ENCODE measurements at places on chromosomes 3 and 15. TPM values are rescaled to one million over a fixed set of nuclear protein-coding genes. Genes with fewer than 3 reads are reported as not detected.

DNA sequence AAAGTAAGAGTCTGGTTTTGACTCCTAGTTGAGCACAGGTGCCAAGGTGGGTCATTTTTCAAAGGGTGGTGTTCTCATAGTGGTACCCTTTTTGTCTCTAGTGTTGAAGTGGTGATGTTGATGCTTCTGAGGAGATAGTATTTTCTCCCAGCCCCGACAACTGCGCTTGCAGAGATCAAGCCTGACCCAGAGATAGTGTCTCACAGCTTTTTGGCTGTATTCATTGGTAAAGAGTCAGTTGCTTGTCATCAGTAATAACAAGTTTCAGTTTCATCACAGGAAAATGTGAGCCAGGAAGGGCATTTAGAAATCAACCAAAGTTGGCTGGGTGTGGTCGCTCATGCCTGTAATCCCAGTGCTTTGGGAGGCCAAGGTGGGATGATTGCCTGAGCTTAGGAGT is 139.3 kb downstream of the NFKBIZ start:
- DNase-seq: no peak

GRCh38 chr15:89958107-89958805 is 42.9 kb upstream of the ZNF710 start:
- DNase-seq: no peak

DNA sequence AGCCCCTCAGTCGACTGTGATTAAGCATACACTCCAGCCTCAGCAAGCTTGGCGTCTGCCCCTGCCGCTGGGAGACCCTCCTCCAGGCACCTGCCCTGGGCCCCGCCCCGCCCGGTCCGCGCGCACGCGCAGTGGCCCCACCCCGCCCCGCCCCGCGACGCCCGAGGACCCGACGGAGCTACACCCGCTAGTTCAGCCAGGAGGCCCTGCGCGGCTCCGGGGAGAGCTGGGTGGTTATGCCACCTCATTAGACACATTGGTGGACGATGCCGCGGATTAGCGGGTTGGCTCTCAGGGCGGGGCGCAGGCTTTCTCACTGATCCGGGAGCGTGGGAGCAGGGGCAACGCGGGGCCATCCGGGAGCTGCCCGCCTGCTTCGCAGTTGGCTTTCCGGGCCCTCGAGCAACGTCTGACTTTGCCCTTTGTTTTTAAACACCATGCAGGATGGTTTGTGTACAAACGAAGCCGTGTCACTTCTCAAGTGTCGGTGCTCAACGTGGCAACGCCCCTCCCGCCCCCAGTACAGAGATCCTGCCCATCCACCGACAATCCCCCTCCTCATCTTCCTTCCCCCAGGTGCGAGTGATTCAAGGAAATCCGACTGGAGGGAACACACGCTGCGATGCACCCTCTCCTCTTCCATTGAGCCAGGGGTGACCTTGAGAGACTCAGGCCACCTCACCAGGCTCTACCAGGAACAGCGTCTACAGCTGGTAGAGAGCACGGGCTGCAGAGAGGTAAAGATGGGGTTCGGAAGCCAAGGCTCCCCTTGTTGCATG is 109.3 kb downstream of the SHQ1 start:
- no peak for DNase-seq

GRCh38 chr3:46913644-46914043 is 36.1 kb downstream of the PTH1R start:
- no peak for DNase-seq

DNA sequence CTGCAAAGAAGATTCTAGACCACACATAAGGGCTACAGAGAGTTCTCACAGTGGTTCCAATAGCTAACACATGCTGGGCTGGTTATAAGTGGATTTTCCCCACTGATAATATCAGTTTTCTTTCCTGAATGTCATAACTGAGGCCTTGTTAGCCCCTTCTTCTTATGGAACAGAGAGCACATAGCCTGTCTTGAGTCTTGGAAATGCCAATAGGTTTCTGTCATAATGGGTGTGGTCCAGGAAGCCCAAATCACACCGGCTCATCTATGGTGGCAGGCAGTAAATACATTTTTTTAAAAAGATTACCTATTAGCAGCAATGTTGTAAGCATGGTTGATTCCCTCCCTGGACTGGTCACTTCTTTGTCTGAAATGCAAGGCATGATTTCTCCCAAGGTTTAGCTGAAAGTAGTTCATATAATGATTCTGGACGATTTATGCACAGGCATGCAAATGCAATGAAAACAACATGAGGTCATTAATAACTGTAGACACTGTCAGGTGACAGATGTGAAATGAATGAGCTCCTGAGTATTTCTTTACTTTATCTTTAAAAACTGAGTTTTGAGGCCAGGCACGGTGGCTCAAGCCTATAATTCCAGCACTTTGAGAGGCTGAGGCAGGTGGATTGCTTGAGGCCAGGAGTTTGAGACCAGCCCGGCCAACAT is 67.2 kb upstream of the ATP2C1 start:
- no peak for DNase-seq

DNA sequence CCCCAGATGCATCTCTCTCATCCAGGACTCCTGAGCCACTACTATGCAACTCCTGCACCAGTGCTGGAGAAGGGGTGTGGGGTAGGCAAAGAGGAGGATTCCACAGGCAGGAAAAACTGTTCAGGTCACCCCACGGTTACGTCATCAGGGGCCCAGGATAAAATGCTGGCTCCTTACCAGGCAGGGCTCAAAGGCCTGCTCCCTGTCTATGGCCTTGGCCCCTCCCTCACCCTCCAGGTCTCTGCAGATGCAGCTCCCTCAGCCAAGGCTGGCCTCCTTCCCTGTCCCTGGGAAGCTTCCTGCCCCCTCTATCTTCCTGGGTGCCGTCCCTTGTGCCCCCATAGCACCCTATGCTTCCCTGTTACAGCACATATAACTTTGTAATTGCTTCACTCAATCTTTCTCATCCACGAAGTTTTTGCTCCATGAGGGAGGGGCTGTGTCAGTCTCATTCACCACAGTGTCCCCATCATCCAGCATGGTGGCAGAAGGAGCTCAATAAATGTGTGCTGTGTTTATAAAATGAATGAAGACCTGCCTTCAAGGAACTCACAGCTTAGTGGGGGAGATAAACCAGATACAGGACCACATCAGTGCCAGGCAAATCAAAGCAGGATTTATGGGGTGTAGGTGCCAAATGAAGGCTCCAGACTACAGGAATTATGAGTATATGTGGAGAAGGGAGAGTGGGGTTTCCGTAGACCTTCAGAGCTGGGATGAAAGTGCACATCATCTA is 18.6 kb downstream of the KBTBD13 start:
- DNase-seq: no peak

- DNase-seq: no peak
Observed at GRCh38 chr3:31753050-31753425, 220.3 kb downstream of the STT3B start.

- DNase-seq: no peak
Observed at GRCh38 chr15:86082619-86083380, 3.1 kb downstream of the AGBL1 start.

DNA sequence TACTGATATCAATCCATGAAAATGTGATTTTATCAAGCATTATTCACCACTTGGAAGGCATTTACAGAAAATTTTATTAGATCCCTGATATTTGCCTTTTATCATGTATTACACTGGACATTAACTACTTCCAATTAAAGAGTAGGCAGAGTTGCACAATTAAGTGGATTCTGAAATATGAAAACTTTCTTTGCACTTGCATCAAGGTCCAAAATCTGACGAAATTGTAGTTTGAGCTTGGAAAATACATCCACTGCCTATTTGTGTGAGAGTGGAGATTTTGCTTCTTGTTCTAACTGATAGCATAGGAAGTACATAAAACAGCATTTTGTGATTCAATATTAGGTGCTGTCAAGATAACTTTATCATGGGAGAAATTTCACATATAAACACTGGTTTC is 49.6 kb upstream of the SLC12A8 start:
- DNase-seq: no peak

DNA sequence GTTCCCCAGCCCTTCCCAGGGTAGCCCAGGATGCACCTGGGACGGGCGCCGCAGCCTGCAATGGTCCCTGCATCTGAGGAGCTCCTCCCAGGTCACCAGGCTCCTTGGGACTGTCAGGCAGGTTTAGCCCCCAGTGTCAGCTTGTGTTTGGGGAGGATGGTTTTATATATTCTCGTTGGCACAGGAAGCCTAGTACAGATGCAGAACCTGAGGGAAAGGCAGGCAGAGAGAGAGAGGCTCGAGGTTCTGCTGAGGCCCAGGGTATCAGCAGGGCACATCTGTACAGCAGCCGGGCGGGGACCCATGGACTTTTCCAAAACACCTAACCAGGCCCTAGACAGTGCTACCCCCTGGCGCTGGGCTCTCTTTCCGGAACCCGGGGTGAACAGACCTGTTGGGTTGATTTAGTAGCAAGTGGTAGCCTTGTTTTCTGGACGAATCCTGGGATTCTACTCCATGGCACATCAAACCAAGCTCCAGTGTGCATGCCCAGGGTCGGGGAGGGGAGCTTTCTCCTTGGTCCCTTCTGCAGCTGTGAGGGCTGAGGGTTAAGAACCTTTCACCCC is 8.6 kb downstream of the PAK6 start:
- no peak for DNase-seq

GRCh38 chr15:40787344-40787841 is 17.6 kb downstream of the C15orf62 start:
- no peak for DNase-seq

DNA sequence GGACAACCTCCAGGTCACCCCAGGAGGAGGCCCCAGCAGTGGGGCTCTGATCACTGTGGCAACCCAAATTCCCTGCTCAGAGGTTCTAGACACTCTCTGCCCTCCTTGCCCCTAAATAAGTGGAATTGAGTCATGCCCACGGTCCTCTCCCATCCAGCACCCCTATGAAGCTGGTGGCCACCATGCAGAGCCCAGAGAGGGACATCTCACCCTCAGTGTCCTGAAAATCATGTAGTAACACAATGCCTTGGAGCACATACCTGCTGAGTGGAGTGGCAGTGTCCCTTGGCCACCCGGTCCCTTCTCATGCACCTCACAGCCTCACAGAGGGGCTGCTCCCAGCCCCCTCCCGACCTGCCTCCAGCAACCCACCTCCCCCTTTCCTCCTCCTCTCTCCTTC is 114.3 kb upstream of the MEF2A start:
- DNase-seq: no peak

DNA sequence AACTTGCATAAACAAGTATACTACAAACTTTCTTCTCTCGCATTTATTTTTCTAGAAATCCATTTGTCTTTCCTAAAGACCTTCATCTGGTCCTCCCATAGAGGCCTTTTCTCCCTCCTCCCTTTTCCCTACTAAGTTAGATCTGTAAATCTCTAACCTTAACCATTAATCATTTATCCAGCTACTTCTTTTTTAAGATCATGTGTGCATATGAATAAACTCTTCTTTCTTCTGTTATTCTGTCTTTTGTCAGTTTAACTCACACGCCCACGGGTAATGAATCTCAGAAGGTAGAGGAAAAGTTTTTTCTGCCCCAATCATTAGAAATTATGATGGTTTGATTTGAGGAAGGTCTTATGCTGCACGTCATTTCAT is 48.7 kb upstream of the FHIT start:
- no peak for DNase-seq

- DNase-seq: no peak
Observed at GRCh38 chr15:61857169-61857829, 202.9 kb downstream of the VPS13C start.

DNA sequence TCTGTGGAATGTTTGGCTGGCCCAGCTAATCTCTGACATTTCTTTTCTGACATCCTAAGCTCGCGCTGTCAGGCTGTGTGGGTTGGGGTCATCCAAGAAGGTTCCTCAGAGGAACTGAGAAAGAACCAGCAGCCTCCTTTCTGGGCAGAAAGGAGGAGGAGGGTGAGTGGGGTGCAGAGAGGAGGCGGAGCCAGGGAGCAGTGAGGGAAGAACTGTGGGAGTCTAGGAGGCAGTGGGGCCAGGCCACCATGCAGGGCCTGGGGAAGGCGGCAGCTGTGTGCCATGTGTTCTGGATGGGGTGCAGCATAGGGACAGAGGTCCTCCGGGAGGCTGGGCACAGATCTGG is 5.3 kb downstream of the SEMA7A start:
- no peak for DNase-seq

DNA sequence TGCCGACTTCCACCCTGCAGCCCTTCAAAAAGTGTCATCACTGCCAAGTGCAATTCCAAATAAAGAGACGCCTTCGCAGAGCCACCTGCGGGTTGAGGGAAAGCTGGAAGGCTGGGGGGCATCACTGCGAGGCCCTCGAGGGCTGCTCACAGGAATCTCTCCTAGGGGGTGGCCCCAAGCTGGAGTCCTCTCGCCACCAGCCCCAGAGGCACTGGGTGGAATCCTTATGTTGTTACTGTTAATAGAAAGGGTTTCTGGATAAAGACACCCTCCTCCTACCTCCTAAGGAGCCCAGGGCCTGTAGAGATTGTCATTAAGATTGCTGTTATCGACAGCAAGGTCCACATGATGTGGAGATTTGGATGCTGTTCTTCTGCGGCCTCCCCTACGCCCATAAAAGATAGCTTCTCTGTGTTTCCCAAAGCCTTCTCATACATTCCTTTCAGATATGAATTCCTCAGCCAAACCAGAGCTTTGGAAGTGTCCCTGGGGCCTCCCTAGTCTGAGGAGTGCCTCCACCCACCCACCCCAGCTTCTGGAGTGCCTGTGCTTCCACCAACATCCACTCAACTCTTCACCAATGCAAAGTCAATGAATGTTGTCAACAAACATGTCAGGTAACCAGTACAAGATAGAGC is 512.7 kb downstream of the SHQ1 start:
- no peak for DNase-seq

GRCh38 chr3:141575879-141576743 is 89.3 kb downstream of the RASA2 start:
- no peak for DNase-seq

- DNase-seq: no peak
Observed at GRCh38 chr3:32175607-32176197, 62.8 kb upstream of the CMTM8 start.

DNA sequence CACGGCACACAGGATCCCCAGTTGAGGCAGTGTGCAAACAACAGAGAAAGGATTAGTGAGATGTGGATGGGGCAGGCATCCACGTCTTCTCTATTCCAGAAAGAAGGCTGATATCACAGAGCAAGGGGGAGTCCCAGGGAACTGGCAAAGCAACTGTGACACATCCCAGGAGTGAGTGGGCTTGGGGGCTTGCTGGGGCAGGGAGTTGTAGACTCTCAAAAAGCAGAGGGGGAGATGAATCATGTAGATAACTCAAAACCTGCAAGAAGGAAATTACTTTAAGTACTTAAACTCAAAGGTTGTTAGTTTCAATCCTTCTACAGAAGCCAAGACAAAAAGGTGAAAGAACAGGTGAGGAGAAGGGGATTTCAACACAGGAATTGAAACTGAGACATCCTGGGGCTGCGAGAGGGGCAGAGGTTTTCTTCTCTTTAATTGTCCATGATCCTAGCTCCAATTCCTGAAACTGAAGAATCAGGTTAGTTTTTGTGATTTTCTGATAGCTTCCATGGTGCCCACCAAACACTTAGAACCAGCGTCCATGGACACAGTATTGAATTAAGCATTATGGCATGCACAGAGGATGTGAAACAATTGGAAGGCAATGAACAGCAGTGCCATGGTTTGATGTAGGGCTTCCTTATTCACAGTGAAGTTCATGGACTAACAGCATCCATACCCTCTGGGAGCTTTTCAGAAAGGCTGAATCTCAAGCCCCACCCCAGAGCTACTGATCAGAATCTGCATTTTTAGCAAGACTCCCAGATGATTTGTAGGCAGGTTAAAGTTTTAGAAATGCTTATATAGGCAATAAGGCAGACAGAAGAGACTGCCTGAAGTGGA is 52.0 kb downstream of the CCR3 start:
- DNase-seq: no peak

The UBR1 gene
- 8.2 TPM for total RNA-seq

The MORC1 gene
- total RNA-seq: not detected

The UQCRC1 gene
- total RNA-seq: 193 TPM
